ENCODE measurements at places on chromosomes 16 and 17. TPM values are rescaled to one million over a fixed set of nuclear protein-coding genes. Genes with fewer than 3 reads are reported as not detected.

INCA1 gene
- total RNA-seq: 0.31 TPM

MT1M gene
- total RNA-seq: 4.8 TPM

ABCC6 gene
- total RNA-seq: not detected

HAP1 gene
- 0.94 TPM for total RNA-seq

SLC6A2 gene
- total RNA-seq: 0.18 TPM

KRT33B gene
- not detected for total RNA-seq

QPRT gene
- total RNA-seq: 0.40 TPM

KIF18B gene
- 4.0 TPM for total RNA-seq

DNA sequence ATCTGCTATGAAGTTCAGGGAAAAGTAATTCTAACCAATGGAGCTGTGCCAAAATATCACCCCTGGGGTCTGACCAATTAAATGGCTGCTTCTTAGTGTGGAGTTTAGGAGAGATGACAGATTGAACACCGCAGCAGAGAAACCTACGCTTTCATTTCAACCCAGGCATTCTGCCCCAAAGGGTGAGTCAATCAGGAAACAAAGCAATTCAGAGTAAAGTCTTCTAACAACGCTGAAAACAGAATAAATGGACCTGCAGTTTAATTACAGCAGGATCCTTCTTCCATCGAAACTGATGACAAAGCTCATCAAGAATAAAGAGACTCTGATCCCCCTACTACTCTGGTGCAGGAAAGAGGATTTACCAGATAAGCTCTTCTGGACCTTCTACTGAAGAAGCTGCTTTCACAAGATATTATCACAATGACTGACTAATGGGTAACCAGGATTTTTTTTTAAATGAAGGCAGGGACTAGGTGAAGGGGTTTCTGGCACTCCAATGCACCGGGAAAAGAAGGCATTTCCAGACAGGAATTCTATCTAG lies 16.7 kb downstream of the RFFL start:
- DNase-seq: no peak

DNA sequence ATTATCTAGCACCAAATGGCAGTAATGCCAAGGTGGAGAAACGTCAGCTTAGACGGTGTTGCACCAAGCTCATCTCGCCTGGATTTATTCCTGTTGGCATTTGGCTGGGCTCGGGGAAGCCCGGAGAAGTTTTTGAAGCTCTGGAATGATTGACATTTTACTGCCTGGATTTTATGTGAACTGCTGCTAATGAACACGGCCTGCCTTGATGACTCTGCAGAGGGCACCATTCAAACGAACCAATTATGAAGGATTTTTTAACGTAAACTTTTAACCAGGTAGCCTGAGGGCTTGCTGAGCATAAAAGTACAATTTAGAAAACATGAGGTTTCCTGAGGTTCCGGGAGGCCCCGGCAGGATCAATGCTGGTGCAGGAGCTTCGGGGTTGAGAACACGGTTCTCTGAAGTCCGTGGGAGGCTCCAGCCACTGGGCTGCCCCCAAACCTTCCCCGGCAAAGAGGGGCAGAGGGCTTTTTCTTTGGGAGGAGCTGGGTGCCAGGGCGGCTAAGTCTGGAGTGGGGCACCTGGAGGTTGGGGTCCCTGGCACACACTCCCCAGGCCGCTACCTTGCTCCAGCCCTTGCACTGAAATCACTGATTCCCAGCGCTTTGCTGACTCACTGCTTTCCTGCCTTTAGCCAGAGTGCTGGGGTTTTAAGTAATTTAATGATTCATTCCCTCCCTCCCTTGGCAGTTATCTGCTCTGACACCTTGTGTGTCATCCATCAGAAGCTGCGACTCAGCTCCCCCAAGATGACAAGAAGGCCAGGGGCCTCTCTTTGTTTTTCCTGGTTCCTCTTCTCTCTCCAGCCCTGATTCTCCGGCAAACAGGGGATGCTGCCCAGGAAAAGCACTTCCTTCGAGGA lies 161.2 kb upstream of the IRX3 start:
- DNase-seq: no peak

GRCh38 chr16:4082474-4083044 lies 33.7 kb downstream of the ADCY9 start:
- no peak for DNase-seq

DNA sequence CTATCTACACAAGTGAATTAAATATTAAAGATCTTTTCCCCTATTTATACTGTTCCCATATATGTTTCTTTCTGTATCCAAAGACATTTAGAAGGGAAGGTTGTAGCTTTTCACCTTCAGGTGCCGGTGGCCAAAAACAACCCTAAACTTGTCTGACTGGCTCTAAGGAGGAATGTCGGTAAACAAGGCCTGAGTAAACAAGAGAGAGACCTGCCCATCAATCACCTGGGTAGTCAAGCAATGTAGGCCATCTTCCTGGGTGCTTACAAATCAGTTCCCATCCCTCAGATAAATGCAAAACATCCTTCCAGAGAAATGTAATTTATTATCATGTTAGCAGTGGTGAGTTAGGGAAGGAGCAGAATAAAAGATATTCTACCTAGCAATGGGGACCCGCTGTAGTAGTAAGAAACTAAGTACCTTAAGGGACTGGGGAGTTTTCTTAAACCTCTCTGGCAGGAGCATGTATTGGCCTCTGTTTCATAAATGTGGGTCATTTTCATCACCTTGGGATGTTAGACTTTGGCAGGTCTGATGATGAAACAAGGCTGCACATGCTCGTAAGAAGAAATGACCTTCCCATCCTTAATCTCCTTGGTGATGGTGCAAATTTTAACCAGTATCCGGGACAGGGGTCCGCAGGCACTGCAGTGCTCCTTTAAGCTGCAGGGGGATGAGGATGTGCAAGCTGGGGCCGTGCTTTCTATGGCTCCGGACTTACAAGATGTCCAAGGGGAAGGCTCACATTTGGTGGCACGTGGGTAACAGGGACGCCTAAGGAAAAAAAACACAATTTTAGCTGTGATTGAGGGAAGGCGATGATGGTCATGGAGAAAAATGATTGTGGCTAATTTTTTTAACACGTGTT lies 8.4 kb downstream of the KRT39 start:
- DNase-seq: no peak

- no peak for DNase-seq
Observed at GRCh38 chr17:44197980-44198720, 1.5 kb downstream of the ATXN7L3 start.

- DNase-seq: no peak
Observed at GRCh38 chr16:50473356-50473945, 74.7 kb upstream of the NKD1 start.

- DNase-seq: no peak
Observed at GRCh38 chr16:78179666-78180065, 80.2 kb downstream of the WWOX start.

DNA sequence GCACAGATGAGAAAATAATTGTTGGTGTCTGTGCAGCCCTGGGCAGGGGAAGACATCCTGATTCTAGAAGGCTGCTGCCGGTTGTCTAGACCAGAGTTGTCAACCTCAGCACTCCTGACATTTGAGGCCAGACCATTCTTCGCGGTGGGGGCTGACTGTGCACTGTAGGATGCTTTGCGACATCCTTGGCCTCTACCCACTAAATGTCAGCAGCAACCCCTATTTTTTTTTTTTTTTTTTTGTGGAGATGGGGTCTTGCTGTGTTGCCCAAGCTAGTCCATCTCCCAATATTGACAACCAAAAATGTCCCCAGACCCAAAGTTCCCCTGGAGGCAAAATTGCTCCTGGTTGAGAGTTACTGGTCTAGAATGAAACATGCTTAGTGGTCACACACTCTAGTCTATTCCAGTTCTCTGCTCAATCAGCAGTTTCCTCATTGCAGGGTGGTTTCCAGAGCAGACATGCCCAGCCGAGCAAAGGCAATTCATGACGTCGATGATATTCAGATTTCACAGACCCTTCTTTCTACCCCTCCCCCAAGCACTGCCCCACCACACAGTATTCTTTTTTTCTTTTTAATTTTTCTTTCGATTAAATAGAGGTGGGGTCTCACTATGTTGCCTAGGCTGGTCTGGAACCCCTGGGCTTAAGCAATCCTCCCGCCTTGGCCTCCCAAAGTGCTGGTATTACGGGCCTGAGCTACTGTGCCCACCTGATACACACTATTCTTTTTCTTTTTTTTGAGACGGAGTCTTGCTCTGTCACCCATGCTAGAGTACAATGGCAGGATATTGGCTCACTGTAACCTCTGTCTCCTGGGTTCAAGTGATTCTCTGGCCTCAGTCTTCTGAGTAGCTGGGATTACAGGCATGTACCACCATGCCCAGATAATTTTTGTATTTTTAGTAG lies 9.0 kb downstream of the C17orf99 start:
- no peak for DNase-seq

DNA sequence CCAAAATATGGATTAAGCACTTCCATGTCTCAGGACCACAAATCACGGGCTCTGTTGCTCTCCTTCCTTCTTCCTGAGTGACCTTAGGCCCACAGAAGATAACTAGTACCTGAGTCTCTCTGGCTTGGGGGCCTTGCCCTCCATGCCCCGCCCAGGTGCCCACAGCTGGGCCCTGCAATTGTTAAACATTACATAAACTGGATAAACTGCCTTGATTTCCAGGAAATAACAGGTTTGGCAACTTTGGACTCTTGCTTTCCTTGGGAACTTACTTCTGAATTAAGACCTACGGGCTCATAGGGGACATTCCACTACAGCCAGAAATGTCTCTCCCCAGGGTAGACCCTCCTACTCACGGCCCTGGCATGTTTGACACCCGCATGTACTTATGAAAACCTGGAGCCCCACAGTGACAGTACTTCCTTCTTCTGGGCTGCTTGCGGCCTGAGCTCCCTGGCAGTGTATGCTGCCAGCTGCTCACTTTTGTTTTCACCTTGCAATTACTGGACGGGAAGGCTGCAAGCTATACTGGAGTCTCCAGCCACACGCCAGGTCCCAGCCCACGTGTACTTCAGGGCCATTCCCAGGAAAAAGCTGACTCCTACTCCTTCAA lies 2.3 kb upstream of the UBALD2 start:
- no peak for DNase-seq

DNA sequence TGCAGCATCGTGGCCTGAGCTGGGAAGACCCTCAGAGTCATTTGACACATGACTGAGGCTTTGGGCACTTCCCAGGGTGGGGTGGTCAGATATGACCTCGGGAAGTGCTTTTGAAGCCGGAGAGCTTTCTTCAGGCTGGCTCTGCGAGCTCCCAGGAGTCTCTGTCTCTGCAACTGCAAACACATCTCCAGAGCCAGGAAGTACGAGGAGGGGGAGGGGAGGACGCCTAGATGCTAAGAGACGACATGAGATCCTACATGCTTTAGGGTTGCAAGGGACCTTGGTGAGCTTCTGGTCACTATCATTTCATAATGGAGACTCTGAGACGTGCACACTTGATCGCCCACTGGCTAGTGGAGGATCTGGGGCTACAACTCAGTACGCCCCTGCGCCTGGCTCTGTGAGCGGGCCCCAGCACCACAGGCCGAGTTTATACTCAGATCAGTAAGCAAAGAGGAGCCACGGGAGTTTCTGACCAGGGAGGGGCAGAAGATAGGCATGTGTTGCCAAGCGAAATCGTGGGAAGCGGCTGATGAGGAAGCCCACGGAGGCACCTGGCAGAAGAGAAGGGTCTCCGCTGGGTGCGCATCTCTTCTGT lies 527 bp upstream of the MGAT5B start:
- no peak for DNase-seq

DNA sequence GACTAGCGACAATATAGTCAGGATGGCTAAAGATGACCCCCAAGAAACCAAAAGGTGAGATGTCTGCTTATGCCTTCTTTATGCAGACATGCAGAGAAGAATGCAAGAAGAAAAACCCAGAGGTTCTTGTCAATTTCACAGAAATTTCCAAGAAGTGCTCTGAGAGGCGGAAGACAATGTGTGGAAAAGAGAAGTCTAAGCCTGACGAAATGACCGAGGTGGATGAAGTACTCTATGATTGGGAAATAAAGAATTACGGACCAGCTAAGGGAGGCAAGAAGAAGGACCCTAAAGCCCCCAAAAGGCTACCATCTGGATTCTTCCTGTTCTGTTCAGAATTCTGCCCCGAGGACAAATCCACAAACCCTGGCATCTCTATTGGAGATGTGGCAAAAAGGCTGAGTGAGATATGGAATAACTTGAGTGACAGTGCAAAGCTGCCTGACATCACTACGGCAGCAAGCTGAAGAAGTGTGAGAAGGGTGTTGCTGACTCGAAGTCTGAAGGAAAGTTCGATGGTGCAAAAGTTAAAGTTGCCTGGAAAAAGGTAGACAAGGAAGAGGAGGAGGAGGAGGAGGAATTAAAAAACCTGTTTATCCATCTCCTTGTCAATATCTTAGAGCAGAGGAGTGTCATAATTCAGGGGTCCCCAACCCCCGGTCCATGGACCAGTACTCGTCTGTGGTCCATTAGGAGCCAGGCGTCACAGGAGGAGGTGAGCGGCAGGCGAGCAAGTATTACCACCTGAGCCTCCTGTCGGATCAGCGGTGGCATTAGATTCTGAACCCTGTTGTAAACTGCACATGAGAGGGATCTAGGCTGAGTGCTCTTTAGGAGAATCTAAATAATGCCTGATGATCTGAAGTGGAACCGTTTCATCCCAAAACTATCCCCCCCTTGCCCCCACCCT lies 25.1 kb upstream of the ADGRG1 start:
- DNase-seq: no peak

DNA sequence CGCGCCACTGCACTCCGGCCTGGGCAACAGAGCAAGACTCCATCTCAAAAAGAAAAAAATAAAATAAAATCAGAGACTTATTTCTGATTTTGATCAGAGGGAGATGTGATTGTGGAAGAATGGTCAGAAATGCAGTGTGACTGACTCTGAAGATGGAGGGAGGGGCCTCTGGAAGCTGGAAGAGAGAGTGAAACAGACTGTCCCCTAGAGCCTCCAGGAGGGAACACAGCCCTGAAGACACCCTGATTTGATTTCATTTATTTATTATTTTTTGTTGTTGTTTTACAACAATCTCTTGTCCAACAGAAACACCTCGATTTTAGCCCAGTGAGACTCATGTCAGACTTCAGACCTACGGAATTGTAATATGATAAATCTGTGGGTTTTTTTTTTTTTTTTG lies 26.1 kb downstream of the BCL7C start:
- no peak for DNase-seq

DNA sequence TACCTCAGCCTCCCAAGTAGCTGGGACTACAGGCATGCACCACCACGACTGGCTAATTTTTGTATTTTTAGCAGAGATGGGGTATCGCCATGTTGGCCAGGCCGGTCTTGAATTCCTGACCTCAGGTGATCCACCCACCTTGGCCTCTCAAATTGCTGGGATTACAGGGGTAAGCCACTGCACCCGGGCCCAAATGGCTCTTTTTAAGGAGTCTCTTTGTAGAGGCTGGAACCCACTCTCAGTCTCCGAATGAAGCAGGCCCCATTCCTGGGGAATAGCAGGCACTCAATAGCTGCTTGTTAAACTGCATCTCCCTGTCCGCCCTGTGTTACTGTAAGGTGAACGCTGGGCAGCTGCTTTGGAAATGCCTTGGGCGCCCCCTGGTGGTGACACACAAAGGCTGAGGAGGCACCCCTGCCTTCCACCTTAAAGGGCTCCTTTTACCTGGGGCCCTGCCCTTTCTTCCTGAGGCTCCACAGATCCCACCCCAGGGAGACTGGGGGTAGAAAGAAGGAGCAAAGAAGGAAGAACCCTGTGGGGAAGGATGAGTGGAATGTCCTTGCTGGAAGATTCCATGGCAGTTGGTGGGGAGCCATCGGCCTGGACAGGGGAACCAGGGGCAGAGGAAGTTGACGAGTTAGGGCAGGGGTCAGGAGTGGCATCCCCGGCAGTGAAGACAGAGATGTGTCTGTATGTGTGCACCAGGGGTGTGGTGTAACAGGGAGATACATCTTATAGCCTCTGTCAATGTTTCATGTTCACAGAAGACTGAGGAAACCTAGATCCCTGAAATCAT lies 6.1 kb upstream of the SP2 start:
- peak; percentile 49 for DNase-seq
